Hematopoietic multipotent progenitor cell treated with erythropoietin and hydrocortisone succinate and interleukin-3 and kit ligand, for 4 days (in vitro differentiated cells): ENCODE measurements at places on chromosomes 6 and 20.

- peak; percentile 81 for DNase-seq
Observed at GRCh38 chr20:46206025-46206424, 87.9 kb downstream of the CD40 start.

- no peak for DNase-seq
Observed at GRCh38 chr6:134689177-134689576, 260.7 kb downstream of the ALDH8A1 start.

DNA sequence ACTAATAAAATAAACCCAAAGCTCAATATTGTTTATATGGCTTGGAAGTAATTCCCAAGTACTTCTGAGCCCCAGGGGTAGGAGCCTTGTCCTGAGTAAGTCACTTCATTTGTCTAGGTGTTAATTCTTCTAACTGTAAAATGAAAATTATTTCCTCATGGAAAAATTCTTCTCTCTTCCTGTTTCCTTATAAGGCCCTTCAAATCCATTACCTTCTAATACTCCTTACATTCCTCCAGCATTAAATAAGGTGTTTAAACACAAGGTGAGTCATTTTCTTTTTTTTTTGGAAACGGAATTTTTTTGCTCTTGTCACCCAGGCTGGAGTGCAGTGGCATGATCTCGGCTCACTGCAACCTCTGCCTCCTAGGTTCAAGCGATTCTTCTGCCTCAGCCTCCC is 41.9 kb downstream of the PRR18 start:
- DNase-seq, result no peak

- DNase-seq, result no peak
Observed at GRCh38 chr6:44737829-44738528, 350.5 kb downstream of the CDC5L start.

GRCh38 chr6:90285042-90285481 is 11.6 kb downstream of the BACH2 start:
- DNase-seq, result peak; percentile 14

- DNase-seq, result peak; percentile 92
Observed at GRCh38 chr6:35727231-35727934, 9.4 kb upstream of the ARMC12 start.

DNA sequence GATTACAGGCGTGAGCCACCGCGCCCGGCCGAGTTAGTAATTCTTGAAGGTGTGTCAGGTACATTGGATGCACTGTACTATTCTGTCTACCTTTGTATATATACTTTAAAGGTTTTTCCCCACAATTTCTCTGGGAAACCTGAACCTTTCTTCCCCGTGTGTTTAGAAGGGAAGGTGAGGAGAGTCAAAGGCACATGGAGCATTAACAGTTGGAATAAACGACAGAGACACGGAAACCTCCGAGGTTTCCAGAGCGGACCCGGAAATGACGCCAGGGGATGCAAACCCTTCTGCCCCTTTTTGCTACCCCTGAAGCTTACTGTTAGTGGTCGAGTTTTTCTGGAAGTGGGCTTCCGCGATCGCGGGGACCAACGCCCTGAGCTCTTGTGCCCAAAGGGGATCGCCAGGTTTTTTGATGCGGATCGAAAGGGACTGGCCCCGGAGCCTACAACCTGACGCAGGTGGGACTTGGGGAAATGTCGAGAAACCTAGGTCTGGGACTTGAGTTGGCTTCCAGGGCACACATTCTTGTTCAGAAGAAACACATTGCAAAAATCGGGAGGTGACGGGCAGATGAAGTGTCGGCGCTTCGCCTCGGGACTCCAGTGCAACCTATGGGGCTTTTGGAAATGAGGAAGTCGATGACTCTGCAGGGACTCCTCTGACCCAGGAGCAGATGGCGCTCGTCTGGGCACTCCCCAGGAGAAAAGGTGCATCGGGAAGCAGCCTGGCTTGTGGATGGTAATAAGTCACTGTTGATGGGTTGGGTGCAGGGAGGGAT is 218.2 kb downstream of the OR2B2 start:
- peak; percentile 87 for DNase-seq

DNA sequence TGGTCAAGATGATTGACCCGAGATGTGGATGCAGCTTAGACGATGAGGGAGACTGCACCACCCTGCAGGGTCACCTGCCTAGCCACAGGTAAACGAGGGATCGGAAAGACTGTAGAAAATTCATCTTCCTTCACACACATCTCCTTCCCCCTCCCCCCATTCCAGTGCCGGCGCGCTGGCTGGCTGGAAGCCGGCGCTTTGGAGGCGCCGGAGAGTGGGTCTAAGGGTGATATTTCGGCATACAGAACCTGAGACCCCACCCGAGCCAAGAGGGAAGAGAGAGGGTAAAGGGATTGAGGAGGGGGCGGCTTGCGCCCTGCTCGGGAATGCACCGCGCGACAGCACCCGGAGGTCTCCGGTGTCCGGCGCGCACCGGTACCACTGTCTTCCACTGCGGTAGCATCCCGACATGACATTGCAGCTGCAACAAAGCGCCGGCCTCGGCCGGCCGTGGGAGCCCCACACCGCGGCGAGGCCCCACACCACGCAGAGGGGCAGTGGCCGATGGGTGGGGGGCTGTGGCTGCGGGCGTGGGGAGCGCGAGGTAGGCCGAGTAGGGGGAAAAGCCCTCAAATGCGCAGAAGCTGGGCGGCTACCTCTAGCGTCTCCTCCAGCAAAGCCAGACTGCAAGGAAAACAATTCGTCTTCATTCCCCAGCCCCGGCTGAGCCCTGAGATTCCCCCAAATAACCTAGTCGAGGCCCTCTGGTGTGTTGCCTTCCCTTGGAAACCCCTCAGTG is 984 bp downstream of the TNFRSF21 start:
- DNase-seq, result peak; percentile 54

- DNase-seq, result no peak
Observed at GRCh38 chr20:51752343-51752951, 15.7 kb downstream of the ATP9A start.

DNA sequence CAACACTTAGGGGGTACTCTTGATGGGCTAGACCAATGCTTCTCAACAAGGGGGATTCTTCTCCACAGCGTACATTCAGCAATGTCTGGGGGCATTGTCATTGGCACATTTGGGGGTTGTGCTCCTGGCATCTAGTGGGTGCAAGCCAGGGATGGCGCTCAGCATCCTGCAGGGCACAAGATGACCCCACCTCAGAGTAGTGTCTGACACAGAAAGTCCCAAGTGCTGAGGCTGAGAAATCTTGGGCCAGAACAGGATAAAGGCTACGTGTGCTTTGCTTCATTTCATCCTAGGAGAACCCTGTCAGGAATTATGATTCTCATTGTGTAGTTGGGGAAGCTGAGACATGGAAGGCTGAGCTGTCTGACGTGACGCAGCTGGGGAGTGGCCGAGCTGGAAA is 298.6 kb downstream of the CDH26 start:
- DNase-seq, result no peak

- no peak for DNase-seq
Observed at GRCh38 chr6:118468682-118469465, 79.2 kb upstream of the PLN start.

DNA sequence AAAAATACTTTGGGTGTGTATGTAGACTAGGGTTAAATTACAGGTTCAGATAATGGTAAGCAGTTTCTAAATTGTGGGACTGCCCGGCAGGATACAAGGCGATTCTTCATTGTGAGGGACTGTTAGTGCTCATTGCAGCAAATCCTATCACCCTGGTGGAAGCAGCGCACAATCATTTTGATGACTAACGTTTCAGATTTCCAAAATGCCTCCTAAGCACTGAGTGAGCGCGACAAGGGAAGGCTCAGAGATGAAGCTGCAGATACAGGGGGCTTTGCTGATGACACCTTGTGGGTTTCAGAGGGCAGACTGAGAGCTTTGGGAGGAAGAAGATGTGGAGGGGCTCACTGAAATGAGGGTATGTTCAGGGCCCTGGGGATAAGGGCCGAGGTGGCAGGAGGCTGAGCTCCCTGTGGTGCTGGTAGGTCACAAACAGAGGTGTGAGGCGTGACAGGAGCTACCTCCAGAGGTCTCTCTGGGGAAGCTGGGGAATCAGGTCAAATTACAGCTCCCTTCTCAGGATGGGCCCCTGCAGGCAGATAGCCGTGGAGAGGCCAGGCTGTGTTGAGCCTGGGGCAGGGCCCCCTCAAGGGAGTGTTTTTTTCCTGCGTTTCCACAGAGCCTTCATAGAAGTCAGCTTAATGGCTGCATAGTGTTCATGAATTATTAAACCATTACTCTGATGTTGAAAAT is 84.5 kb upstream of the FYN start:
- DNase-seq, result no peak

GRCh38 chr6:137530404-137530803 is 36.2 kb upstream of the OLIG3 start:
- no peak for DNase-seq

DNA sequence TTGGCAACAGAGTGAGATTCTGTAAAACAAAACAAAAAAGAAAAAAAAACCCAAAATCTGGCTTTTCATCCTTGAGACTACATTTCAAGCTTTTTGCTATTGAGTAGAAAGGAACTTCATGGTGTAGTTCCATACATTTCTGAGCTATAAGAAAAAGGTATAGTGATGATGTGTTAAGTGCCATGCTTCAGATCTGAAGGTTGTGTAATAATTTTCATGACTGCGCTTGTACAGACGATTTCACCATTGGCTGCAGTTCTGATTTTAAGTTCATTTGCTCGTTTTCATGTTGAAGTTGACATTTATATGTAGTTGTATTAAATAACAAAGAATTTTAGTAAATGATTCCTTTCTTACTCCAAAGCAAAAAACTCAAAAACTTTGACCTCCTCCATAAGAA is 247.6 kb downstream of the ARID1B start:
- DNase-seq, result no peak

DNA sequence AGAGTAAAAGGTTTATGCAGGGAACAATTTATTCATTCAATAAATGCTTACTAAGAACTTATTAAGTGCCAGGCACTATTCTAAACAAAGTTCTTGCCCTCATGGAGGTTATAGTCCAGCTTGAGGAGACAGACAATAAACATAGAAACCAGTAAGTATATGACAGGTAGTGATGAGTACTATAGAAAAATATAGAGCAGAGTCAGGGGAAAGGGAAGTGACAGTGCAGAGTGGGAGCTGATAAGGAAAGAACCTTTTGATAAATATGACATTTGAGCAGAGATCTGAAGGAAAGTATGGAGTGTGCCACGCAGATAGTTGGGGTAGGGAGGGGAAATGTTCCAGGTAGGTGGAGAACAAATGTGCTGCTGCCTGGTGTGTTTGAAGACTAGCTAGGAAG is 12.1 kb downstream of the ACSS2 start:
- peak; percentile 79 for DNase-seq

- no peak for DNase-seq
Observed at GRCh38 chr6:166492092-166492741, 94.3 kb downstream of the RAMACL start.

GRCh38 chr20:19348582-19348981 is 136.1 kb downstream of the SLC24A3 start:
- no peak for DNase-seq

- no peak for DNase-seq
Observed at GRCh38 chr6:137709424-137710236, 157.4 kb upstream of the TNFAIP3 start.

GRCh38 chr20:46709459-46710152 is at the start of gene SLC2A10:
SLC2A10 (plus strand) TSS chr20:46709649; CDS start chr20:46709737, 88 bp downstream.
- peak; percentile 77 for DNase-seq

DNA sequence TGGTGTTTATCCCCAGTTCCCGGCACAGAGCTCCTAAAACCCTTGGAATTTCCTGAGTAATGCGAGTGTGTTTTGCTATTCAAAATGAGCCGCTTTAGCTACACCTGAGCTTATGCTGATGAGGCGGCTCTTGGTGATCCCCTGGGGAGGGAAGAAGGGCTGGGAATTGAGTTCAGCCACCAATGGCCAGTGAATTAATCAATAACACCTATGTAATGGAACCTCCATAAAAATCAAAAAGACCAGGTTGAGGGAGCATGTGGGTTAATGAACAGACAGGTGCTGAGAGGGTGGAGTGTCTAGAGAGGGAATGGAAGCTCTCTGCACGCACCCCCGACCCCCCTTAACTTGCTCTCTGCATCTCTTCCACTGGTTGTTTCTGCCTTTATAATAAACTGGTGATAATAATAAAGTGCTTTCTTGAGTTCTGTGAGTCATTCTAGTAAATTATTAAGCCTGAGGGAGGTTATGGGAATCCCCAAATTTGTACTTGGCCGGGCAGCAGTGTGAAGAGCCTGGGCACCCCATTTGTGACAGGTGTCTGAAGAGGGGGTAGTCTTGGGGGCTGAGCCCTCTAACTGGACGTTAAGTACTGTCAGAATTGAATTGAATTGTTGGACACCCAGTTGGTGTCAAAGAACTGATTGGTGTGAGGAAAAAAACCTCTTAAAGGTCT is 24.6 kb upstream of the SERPINB1 start:
- no peak for DNase-seq

- no peak for DNase-seq
Observed at GRCh38 chr6:57143690-57144089, 28.4 kb upstream of the BAG2 start.

GRCh38 chr6:12477616-12478015 is 187.5 kb downstream of the EDN1 start:
- DNase-seq, result no peak

GRCh38 chr20:33787253-33787891 is 23.8 kb upstream of the CHMP4B start:
- no peak for DNase-seq

DNA sequence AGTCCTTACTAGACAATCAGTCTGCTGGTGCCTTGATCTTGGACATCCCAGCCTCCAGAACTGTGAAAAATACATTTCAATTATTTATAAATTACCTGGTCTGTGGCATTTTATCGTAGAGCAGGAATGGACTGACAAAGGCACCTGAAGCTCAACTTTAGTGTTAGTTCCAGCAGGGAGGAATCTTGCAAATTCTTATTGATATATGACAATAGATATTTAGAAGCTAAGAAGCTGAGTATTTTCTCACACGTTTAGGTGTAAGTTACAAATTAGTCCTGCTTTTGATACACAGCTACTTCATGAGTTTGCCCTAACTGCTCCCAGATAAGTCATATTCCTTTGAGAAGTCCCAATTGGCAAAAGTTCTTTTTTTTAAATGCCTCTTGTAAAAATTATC is 138.0 kb upstream of the ZNF217 start:
- no peak for DNase-seq

DNA sequence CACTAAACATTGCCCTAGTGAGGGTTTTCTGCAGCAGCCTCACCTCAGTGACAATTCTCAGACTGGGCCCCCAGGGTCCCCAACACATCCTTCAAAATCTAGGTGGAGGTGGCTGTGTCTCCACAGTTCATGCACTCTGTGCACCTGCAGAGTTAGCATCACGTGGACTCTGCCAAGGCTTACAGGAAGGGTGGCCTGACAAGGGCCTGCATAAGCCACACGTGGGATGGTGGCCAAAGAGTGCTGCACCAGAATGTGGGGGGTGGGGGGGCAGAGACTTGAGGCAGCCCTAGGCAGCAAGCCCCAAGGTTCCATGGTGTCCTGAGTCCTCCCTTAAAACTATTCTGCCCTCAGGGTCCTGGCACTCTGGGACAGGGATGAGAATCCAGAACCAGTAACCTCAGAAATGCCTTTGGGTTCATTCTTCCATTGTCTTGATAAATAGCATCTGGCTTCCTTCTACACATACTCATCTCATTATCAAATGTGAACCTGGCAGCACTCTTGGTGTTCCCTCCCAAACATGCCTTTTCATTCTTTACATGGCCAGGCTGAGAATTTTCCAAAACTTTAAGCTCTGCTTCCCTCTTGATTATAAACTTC is 1.6 kb upstream of the SERPINB1 start:
- no peak for DNase-seq
